ENCODE measurements at places on chromosomes 16 and 17.

- no peak for DNase-seq
Measured at GRCh38 chr17:77675816-77676215, 282.7 kb upstream of the TNRC6C start.

- DNase-seq = peak; percentile 88
Measured at GRCh38 chr17:2214047-2214928, 89.3 kb downstream of the SMG6 start.

DNA sequence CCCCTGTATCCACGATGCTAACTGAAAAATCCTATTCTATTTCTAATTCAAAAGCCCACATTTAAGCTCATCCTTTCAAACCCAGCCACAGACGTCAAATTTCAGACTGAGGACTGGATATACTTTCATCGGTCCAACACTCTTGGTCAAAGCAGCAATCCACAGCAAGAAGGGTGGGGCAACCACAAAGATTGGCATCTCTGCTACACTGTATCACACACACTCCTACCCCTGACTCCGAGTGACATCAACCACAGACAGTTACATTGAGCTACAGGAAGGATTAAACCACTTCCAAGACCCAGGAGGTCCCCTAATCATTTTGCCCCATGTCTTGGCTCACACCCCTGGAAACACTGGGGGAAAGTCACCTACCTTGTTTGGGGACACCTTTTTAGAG is 61.3 kb downstream of the GRIN2A start:
- DNase-seq = no peak

DNA sequence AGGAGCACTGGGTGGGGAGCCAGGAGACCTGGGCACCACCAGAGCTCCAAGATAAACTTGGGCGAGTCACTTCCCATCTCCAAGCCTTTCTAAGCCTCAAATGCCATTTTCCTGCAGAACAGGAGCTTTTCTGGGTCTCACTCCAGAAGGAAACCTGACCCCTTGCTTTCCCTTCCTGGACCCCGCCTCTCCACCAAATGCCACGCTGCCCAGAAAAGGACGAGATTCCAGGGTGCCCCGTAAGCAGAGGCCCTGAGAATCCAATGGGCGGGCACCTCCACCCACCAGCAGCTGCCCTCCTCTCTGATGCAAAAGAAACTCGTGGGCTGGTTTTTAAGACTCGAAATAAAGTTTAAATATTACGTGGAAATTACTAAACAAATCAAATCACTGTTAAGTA is 31.3 kb downstream of the ZNF423 start:
- peak; percentile 22 for DNase-seq

DNA sequence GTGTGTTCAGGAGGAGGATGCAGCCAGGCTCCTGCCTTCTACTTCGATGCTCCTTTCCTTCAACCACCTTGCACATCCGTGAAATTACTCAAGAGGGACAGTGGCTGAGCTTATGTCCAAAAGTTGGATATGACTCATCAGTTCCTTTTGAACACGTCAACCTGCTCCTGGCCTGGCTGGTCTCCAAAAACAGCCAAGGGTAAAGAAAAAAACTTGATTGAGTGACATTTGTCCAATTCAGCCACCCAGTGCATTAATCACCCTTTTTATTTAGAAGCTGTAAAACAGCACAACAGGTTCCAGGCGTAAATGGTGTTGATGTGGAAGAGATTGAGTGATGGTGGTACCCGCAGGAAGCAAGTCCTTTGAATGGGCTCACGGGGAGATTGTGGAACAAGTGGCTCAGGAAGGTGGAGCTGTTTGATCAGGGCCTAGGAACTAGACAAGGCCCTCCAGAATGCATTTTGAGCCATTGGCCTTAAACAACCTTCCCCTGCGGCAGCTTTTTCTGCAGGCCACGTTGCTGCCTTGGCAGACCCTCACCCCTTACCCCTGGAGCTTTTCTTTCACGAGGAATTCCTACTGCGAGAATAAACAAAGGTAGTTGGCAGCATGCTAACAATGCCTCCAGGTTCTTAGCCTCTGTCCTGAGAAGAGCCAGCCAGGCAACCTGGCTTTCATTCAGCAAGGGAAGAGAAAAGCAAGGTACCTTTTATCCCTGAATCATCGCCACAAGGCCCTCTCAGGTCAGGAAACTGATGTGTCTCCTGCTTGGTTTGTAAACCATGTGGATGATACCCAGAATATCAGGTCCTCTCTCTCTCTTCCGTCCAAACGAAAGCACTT is 173.3 kb upstream of the CACNG5 start:
- DNase-seq = peak; percentile 35

- no peak for DNase-seq
Measured at GRCh38 chr16:55169780-55170179, 154.2 kb upstream of the IRX6 start.

DNA sequence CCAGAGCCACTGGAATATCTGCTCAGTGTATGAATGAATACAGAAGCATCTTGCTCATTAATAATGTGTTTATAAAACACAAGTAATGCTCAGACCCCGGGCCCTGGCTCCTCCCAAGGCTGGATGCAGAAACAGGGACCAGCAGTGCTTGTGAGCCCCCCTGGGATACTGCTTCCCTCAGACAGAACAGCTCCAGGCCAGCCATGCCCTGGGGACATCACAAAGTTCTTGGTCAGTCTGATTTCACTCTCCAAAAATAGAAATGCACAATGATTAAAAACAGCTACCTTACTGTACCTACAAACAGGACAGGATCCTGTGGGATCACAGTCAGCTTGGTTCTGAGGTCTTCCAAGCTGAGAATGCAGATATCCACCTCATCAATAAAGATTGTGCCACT is 68.2 kb downstream of the ABCC12 start:
- DNase-seq = peak; percentile 27

DNA sequence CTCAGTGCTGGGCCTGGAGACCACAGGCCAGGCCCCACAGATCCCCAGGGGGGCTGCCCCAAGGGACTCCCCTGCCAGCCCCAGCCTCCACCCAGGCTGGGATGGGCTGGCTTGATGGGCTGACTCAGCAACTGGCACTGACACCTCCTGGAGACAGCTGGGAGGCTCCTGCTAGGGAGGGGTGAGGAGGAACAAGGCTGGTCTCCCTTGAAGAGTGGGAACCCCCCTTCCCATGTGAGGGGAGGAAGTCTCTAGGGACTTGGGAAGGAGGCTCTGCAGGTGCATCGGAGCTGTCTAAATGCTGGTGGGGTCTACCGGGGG is 10.4 kb downstream of the NHERF1 start:
- no peak for DNase-seq

DNA sequence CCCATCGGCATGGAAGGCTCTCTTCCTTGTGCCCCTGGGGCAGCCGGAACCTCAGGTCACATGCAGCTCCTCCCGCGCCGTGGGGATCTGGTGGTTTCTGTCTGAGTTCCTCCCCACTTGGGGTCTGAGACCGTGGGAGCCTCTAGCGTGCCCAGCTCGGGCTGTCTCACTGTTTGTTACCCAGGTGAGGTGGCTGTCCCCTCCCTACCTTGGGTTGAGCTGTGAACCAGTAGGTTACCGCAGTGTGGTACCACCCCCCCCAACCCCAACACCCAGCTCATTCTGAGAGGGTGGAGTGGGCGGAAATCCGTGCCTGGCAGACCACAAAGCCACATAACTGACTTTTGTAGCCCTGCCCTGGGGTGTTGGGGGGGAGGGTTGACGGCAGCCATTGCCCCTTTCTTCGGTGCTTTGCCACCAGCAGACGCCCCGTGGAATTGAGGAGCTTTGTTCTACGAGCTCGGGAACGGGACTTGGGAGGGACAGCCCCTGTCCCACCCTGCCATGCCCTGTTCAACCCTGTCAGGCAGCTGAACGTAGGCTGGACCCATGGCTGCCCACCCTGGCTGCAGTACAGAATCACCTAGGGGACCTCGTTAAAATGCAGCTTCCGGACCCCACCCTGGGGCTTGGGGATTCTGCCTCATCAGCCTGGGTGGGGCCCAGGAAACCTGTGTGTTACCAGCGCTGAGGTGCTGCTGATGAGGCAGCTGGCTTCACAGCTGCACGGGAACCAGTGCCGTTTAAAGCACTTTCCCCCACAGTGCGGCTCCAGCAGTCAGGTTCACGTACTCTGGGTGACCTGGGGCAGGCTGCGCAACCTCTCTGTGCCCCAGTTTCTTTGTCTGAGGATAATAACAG is 18.5 kb downstream of the RAP1GAP2 start:
- no peak for DNase-seq

DNA sequence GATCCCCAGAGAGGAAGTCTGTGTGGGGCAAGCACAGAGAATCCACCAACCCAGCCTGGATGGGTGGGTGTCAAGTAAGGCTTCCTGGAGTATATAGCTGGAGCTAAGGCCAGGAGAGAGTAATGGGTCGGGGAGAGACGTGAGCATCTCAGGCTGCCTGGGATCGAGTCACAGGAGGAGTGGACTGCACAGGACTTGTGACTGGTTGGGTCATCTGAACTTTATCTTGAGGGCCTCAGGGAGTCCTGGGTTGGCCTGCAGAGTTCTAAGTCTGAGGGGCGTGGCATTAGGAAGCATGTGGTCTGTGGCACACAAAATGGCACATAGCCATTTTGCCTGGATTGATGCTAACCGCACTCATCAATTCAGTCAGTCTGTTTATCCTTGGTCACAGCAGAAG is 1.5 kb downstream of the PLA2G15 start:
- no peak for DNase-seq

DNA sequence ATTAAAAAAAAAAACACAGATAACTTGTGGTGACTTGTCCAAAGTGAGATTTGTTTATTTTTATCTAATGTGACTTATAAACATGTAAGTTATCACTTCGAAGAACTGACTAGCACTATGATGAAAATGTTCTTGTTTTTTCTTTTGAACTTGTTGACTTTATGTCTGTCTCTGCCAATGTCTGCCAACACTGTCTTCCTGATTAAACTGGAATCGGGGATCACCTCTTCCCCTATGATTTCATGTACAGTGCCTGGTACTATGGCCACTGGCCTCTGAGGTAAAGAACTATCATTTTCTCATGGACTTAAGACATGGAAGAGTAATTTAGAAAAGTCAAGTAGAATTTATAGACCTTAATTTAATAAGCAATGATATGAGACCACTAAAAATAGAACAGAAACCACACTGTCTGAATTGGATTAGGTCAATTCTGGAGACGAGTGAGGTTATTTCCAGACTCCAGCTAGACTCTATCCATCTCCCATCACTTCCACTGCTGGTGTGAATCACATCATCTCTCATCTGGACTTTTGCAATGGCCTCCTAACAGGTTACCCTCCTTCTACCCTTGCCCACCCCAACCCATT is 8.9 kb downstream of the C17orf78 start:
- no peak for DNase-seq

GRCh38 chr17:42917236-42917603 is 16.6 kb downstream of the G6PC1 start:
- DNase-seq = peak; percentile 19

GRCh38 chr17:59520251-59520650 is 45.2 kb upstream of the DHX40 start:
- DNase-seq = no peak

- no peak for DNase-seq
Measured at GRCh38 chr16:56936950-56937349, 5.0 kb downstream of the HERPUD1 start.

- DNase-seq = no peak
Measured at GRCh38 chr16:63774302-63774701, 1347.6 kb downstream of the CDH11 start.

- no peak for DNase-seq
Measured at GRCh38 chr16:89476379-89476778, 14.0 kb downstream of the ANKRD11 start.

DNA sequence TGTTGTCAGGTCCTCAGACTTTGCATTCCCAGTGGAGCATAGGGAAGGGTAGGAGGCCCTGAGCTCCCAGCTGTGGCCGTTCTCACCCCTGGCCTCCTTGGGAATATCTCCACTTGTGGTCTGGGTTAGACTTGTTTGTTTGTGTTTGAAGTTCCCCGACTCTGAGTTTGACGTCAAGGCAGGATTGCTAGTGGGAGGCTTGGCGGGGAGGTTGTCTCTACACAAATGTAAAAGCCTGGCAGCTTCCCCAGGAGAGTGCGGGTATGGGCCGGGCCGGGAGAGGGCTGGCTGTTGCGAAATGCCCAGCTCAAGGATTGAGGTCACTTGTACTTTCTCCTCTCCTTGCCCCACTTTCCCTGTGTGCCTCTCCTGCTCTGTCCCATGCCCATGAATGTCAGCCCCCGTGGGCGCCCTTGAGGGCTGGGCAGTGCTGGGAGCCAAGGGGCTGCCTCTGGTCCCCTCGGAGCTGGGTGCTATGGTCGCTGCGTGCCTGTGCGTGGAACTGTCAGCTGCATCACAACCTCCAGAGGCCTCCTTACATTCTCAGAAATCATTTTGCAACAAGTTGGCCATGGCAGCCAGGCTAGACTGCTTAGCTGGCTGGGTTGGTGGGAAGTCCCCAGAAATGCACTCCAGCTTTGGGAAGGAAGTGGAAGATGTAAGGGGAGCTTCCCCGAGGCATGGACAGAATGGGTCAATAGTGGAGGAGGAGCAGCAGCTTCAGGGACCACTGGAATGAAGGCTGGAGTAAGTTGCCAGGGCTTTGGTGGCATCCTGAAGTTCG is 84.3 kb downstream of the KSR1 start:
- peak; percentile 93 for DNase-seq

- peak; percentile 91 for DNase-seq
Measured at GRCh38 chr17:76382803-76383545, 1.4 kb upstream of the SPHK1 start.

DNA sequence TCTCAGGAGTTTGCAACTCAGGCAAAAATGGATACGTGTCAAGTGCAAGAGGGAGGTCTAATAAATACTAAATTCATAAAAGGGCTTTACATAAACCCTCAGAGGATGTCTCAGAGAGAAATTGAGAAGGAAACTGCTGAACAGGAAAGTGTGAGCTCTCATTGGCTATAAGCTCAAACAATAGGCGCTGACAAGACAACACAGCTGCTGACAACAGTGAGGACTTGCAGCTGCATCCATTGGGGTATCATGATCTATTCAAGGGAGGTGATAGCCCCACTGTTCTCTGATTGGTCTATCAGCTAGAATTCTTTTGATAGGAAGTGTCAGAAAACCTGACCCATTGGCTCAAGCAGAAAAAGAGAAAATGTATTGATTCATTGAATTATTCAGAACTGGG is 187.2 kb downstream of the CBLN1 start:
- DNase-seq = no peak

DNA sequence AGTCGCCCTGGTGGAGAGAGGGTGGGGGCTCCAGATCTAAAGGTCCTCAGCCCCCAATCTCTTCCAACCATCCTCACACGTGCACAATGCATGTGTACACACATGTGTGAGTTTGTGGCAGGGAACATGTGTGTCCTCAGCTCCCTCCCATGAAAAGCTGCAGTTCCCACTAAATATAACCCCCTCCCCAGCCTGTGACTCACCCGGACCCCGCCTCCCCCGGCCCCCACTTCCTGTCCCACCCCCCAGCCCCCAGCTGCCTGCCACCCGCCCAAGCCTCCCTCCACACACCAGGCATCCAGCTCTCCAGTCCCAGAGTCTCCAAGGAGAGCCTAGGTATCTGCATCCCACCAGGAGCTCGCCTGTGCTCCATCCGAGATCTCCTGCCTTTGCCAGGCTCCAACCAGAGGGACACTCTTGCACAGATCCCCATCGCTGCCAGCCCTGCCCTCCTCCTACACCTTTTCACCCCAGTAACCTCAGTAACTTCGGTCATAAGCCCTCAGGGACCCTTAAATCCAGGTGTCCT is 3.9 kb downstream of the DLG4 start:
- DNase-seq = peak; percentile 54

GRCh38 chr16:503150-504071 is 24.1 kb upstream of the CAPN15 start:
- no peak for DNase-seq

All from fibroblast of skin of back (primary cell).